Fibroblast of upper back skin (primary cell): ENCODE measurements at places on chromosomes 7 and 10.

DNA sequence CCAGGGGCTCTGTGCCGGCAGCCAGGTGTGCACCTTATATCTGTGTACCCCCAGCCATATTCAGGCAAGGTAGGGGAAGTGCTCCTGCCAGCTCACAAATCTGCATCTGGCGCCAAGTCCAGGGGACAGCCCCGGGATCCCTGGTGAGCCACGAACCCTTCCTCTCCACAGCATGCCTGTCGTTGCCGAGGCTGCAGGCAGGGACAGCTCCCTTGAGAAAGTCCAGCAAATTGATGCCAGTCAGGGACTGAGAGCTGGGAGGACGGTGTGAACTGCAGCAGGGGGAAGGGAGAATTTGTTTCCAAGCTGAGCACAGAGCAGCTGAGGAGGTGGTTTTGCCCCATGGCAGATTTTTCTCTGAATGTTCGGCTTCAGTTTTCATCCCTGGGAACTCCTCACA lies 919 bp downstream of the PLA2G12B start:
- no peak for DNase-seq

GRCh38 chr7:155737590-155737989 lies 74.7 kb downstream of the SHH start:
- no peak for DNase-seq

- no peak for DNase-seq
Measured at GRCh38 chr10:114682121-114682520, 24.0 kb upstream of the ABLIM1 start.

GRCh38 chr7:90610105-90610504 lies 14.0 kb downstream of the CDK14 start:
- no peak for DNase-seq

GRCh38 chr7:42833411-42833810 lies 78.5 kb downstream of the C7orf25 start:
- DNase-seq: no peak

GRCh38 chr7:124764051-124764846 lies 1.3 kb downstream of the GPR37 start:
- no peak for DNase-seq

DNA sequence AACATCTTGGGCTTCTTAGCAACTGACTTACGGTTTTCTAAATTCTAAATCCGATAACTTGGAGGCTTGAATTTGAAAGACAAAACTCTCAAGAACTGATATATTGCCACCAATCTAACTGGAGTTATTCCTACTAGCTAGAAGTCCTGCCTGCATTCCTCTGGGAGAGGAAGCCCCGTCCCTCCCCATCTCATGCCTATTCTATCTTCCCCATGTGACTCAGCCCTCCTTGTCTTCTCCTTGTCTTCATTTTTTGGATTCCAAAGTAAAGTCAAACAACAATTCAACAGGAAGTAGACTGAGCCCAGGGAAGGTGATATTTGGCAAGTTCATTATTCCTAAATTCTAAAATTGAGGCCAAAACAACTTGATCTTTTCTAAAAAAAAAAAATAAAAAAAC lies 587.7 kb downstream of the KCNMA1 start:
- peak; percentile 66 for DNase-seq

GRCh38 chr7:33273356-33273755 lies 144.0 kb downstream of the BBS9 start:
- no peak for DNase-seq

GRCh38 chr7:107502154-107502553 lies 32.3 kb downstream of the GPR22 start:
- DNase-seq: no peak

DNA sequence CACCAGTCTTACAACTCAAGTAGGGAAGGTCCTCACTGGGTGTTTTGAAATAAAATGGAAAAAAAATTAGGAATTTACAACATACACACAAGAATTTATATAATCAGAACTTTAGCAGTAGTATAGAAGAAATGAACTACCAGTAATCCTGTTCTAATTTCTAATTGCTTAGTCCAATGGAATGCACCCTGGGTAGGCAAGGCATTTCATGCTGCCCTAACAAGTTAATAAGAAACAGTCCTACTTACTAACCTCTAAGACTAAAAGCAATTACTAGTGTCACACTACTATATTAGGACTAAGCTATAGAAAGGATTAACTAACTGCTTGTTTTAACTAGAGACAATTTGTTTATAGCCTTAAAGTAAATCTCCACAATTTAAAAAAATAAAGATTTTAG lies 158.1 kb downstream of the BTAF1 start:
- DNase-seq: peak; percentile 43

GRCh38 chr7:121186746-121187145 lies 142.1 kb upstream of the WNT16 start:
- no peak for DNase-seq

- DNase-seq: no peak
Measured at GRCh38 chr7:73565675-73566340, 8.3 kb upstream of the BCL7B start.

DNA sequence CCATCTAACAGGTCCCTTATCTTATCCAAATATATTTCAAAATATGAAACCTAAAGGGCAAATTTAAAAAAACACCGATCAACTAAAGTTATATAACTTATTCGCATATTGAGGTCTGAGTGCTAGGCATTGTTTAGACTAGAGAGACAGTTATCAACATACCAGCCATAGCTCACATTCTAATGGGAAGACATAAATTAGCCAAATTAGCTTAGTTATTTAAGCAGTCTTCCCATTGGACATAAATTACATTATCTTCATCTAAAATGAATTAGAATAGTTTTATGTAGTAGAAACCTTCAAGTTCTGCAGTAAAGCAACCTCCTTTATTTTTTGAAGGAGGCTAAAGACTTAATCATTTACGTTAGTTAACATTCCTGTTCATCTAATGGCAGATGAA lies 17.4 kb downstream of the KIF5B start:
- peak; percentile 44 for DNase-seq

GRCh38 chr10:12699781-12700556 lies 301.5 kb downstream of the CCDC3 start:
- DNase-seq: no peak

GRCh38 chr7:47949703-47950102 lies 1.4 kb upstream of the PKD1L1 start:
- DNase-seq: no peak

DNA sequence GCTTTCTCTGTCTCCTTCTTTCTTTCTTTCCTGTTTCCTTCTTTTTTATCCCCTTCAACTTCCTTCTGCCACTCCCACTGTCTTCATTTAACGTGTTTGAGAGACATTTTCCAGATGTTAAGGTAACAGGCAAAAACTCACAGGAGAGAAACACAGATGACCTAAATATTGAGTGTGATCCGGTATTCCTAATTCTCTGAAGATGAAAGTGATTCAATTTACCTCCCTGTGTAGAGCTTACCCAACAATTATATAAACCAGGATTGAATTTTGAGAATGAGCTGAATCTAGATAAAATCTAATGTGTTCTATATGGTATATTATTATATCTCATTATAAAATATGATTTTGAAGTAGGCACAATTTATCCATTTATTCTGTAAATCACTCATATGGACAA lies 46.5 kb upstream of the RSU1 start:
- DNase-seq: no peak

- DNase-seq: no peak
Measured at GRCh38 chr7:127582361-127582760, 3.0 kb downstream of the GCC1 start.

GRCh38 chr7:157834501-157835163 lies 497.8 kb downstream of the DNAJB6 start:
- no peak for DNase-seq

- DNase-seq: peak; percentile 83
Measured at GRCh38 chr10:71234970-71235685, 22.8 kb downstream of the UNC5B start.

- no peak for DNase-seq
Measured at GRCh38 chr10:110475722-110476515, 21.8 kb upstream of the DUSP5 start.

DNA sequence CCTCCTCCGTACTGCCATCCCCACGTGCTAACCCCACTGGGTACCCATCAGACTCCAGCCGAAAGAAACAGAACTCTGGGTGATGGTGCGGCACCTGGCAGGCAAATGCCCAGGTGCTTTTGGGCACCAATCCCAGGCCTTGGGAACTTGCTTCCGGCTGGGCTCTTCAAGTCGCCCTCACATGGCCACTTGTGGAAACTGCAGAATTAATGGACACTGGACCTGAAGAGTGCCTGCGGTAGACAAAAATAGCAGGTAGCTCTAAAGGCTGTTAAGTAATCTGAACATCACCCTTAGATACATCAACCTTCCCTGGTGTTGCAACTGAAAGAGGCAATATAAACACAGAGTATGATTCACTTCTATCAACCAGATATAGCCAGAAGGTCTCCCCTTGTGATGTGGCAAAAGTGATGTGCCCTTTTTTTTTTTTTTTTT lies 644.4 kb downstream of the GRM8 start:
- DNase-seq: peak; percentile 7

GRCh38 chr7:68073701-68074100 lies 1077.1 kb downstream of the TYW1 start:
- no peak for DNase-seq

- DNase-seq: peak; percentile 44
Measured at GRCh38 chr7:28629216-28629842, 217.0 kb downstream of the CREB5 start.

DNA sequence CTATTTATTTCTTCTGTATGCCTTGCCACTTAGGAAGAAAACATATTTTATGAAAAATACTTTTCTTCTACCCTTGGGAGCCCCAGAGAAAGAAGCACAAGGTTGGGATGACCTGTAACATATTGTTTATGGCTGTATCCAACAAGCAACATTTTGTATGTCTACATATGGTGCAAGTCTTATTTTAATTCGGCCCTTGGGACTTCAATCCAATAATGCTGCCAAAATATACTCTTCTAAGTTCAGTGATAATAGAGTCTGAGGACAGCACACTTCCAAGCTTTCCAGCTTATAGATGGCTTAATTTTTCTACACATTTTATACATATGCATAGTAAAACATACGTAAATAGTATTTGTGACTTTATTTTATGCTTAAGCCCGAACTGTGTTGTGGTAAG lies 318.5 kb upstream of the SEMA3A start:
- no peak for DNase-seq

GRCh38 chr10:132503581-132504421 lies 33.8 kb upstream of the INPP5A start:
- no peak for DNase-seq

DNA sequence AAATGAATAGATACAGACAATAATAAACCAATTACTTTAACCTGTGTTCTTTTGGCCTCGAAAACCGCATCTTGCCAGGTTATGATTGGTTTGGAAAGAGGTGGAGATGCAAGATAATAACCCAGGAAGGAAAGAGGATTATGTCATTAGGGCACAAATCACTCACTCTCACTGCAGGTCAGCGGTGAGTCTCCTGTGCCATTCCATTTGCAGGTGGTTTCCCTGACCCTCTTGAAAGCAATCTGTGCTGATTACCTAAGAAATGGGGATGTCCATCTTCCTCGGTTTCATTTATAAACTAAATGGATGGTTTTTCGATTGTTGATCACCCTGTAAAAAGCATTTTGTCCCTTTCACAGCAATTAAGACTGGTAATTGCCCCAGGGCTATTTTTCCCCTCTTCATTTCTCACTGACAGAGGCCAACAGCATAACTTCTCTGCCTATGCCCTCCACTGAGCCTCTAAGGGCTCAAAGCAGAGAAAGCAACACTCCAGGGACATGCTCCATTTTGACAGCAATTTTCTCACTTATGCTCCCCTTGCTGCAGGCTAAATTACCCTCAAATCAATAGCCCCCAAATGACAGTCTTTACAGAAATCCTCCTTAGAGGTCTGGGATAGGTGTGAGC lies 257.5 kb downstream of the IPMK start:
- no peak for DNase-seq

DNA sequence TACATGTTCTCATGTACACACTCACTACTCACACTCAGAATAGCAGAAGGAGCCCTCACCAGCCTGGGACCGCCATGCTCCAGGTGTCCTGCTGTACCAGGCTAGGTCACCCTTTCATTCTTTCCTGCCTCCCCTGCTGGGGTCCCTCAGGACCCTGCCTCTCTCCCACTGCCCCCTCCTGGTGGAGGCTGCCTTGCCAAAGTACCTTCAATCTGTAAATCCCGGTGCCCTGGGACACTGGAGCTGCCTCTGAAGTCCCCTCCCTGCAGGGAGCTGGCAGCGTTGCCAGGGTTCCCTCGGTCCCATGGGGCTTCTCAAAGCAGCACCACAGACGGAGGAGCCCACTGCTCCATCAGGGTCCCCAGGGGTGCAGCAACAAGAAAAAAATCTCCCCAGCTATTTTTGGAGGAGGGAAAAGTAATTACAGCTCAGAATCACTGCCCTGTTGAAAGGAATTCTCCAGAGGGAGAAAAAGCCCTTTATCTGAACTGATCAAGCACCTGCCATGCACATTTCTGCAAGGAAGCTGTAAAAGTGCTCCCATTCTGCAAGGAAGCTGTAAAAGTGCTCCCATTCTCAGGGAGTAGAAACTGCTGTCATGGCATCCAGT lies 259.9 kb downstream of the PTPRN2 start:
- DNase-seq: no peak

DNA sequence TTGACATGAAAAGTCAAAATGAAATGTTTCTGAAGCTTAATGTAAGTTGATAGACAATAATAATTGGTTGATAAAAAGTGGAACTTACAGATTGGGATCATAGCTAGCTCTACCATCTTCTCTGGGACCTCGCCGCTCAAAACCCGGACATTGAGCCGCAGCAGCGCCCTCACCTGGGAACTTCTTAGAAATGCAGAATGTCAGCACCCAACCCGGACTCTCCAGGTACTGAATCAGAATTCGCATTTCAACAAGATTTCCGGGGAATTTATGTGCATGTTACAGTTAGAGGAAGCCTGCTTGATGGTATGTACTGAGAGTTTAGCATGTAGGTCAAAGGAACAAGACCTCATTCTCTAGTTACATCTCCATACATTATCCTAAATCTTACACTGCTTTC lies 36.7 kb upstream of the ABLIM1 start:
- DNase-seq: no peak

- DNase-seq: no peak
Measured at GRCh38 chr7:125065001-125065400, 135.4 kb upstream of the POT1 start.

- DNase-seq: no peak
Measured at GRCh38 chr10:67011981-67012380, 86.1 kb downstream of the LRRTM3 start.

- no peak for DNase-seq
Measured at GRCh38 chr10:47286591-47287315, 13.2 kb upstream of the GDF10 start.

- DNase-seq: peak; percentile 40
Measured at GRCh38 chr7:11155883-11156282, 182.2 kb downstream of the PHF14 start.

- no peak for DNase-seq
Measured at GRCh38 chr10:53786236-53786900, 1013.8 kb upstream of the MBL2 start.

GRCh38 chr7:137407078-137407477 lies 63.5 kb upstream of the PTN start:
- DNase-seq: no peak

- peak; percentile 66 for DNase-seq
Measured at GRCh38 chr10:110138197-110138812, 69.1 kb upstream of the MXI1 start.

DNA sequence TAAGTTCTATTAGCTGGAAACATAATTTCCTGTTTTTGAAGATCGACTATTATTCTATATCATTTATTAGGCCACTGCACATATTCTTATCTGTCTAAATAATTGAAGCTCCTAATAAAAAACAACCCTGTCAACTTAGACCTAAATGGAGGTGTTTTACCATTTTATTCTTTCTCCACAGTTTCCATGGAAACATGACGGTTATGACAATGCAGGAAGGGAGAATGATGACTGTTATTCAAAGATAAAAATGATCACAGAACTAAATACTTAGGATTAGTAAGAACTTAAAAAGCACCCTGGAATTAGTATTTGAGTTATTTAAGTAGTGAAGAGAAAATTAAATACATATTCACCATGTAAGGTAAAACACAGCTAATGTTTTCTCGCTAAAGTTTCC lies 119.9 kb upstream of the DKK1 start:
- DNase-seq: no peak
